ENCODE measurements at places on chromosomes 6 and 20.

- no peak for DNase-seq
Measured at GRCh38 chr20:11329271-11329670, 588.4 kb upstream of the BTBD3 start.

- DNase-seq, result no peak
Measured at GRCh38 chr6:157724960-157725741, 97.9 kb upstream of the SNX9 start.

- DNase-seq, result no peak
Measured at GRCh38 chr20:53495398-53496092, 98.1 kb downstream of the ZNF217 start.

GRCh38 chr20:32534661-32535240 lies 50.4 kb downstream of the NOL4L start:
- no peak for DNase-seq

GRCh38 chr20:61490721-61491120 lies 238.7 kb downstream of the CDH4 start:
- DNase-seq, result no peak

- no peak for DNase-seq
Measured at GRCh38 chr20:60078351-60079250, 120.4 kb downstream of the CDH26 start.
